ENCODE measurements at places on chromosomes 4 and X.
A peak's percentile ranks its signal among the peaks of the same experiment; 100 is the strongest.

GRCh38 chr4:82223715-82224114, 150.1 kb downstream of the HNRNPD start:
- no peak for DNase-seq

DNA sequence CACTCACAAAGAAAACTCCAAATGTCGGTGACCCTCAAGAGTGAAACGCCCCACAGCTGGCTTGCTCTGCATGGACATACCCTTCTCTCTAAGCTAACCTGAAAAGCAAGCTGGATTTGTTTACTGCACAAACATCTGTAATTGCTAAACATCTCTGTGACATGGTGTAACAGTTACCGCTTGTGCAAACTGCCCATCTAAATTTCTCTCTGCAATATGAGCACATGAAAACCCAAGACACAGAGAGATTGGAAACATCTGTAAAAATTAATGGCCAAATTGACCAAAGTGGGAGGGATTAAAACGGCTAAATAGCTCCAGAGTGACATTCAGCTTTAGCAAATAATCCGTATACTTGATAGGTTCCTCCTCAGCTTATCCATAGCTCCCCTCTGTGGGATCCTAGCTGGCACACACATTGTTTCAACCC, 155.0 kb upstream of the MAP3K15 start:
- no peak for DNase-seq

DNA sequence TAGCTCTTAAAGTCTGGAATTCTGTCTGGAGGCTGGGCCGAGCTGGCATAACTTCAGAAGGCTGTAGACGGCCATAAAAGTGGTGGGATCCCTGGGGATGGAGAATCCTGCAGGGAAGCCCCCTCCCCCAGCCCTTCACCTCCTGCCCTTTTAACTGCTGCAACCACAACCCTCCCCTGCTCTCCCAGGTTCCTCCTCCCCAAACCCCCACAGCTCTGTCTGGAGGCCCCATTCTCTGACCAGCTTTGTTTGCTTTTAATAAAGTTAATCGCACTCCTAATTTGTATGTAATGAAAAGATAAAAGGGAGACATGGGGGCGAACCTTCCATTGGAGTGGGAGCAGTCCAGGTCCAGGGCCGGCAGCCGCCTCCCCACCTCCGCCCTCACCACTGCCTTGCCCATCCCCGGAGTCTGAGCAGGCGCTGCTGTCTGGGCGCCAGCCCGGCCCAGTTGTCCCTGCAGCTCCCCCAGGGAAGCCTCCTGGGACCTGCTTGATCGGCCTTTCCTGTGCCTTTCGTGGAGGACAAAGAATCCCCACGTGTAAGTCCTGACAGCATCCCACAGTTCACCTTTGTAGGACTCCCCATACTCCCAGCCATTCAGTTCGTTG, 84.3 kb downstream of the PJA1 start:
- DNase-seq, result no peak

GRCh38 chrX:150694738-150695410, 1.7 kb downstream of the MTMR1 start:
- DNase-seq, result no peak

DNA sequence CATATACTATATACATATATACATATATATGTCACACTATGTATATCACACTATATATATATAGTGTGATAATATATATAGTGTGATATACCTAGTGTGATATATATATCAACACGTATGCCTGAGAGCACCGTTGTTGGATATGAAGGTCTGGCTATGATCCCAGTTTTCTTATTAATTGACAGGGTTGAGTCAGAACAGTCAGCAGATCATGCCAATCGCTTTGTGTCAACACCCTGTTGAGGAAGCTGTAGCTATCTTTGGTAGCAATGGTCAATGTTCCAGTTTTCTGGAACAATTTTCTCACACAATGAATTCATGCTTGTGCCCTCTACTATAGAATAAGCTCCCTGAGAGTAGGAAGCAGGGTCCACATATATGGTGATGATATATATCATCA, 496.0 kb upstream of the AGA start:
- DNase-seq, result no peak

- DNase-seq, result no peak
These were observed 523.3 kb downstream of the SMARCA1 start for GRCh38 chrX:129000018-129000417.

- DNase-seq, result peak; percentile 91
These were observed at the start of gene FGFRL1 for GRCh38 chr4:1011022-1011665. Gene FGFRL1, plus strand, starts transcription at chr4:1011626. Its CDS starts 860 bp downstream, at chr4:1012486.

DNA sequence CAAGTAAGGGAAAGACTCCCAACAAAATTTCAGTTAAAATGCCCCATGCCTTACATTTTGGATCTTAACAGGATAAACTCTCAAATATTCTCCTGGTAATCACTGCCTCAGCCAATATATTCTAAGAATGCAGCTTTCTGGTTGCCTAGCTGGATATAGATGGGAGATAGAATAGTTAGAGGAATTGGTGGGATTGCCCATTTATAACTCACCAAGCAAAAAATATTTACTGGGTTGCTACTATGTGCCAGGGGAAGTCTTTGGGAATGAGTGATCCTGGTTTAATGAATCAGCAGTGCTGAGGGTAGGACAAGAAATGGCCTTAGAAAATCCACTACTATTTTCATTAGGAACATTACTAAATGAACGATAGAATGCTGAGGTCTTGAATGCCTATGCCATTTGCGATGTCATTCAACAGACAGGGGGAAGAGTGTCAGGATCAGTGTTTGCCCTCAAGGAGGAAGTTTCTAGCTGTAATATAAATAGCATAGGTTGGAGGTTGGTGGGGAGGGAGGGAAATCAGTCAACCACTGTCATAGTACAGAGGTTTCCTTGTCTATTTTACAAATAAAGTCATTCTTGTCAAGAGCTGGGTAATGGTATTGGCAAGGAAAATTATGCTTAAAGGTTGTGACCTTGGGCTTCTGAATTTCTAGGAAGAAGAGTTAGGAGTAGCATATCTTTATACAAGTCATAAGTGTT, 63.5 kb downstream of the ENOPH1 start:
- no peak for DNase-seq

- no peak for DNase-seq
These were observed 73.3 kb downstream of the MANBA start for GRCh38 chr4:102687373-102687981.

All from HTR-8/SVneo (cell line).